ENCODE measurements at places on chromosomes 12 and 14.

DNA sequence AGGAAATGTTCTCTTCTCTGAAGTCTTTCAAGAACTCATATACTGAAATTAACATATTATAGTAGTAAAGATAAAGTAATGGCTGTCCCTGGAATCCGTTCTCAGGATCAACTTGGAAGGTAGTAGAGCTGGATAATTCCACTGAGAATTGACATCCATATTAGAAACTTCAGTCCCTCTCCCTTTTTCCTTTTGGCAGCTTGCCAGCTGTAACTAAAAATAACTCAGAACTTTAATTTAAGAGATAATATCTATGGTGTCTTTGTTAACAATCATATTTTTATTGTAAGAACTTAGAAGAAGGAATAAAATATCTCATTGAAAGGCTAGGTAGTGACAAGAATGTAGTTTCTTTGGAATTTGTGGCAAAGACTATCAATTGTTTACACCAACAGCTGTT lies 61.4 kb upstream of the PLEKHA5 start:
- no peak for DNase-seq

GRCh38 chr12:60020068-60020467 lies 424.2 kb downstream of the SLC16A7 start:
- no peak for DNase-seq

DNA sequence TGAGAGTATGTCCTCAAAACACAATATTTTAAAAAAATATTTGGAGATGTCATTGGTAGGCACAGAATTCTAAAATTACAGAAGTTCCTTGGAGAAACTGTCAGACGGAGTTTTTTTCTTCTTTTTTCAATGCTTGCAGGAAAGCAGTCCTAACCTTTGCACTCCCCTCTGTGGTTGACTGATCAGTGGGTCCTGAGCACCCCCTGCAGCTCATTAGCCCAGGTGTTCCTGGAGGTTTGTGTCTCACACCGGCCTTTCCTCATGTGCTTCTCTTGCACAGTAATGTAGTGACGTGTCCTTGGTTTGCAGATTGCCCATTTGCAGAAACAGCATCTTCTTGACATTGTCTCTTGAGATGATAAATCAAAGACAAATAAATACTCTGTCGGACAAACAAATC lies 513.0 kb downstream of the TMEM121 start:
- DNase-seq: peak; percentile 18

DNA sequence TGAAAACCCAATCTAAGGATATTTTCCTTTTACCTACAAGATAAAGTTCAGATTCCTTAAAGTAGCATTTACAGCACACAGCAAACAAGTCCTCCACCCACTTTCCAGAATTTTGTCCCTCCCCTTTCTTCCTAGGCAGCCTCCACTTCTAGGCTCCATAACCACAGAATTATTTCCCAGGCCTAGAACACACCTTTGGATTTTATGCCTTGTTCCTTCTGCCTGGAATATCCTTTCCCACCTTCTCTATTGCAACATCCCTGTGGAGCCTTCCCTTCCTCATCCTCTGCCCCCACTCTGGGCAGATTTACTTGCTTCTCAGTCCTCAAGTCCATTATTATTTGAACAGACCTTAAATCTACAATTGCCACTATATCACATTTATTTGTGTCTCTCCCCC lies 2.1 kb upstream of the TSPAN8 start:
- DNase-seq: no peak

- no peak for DNase-seq
Measured at GRCh38 chr14:71629765-71630492, 302.3 kb upstream of the RGS6 start.

- DNase-seq: no peak
Measured at GRCh38 chr14:80607430-80608190, 333.9 kb downstream of the CEP128 start.

All from NCI-H748 treated with DMSO at 0.1 percent for 48 hours (cell line).